ENCODE measurements at places on chromosomes 1 and 21.

DNA sequence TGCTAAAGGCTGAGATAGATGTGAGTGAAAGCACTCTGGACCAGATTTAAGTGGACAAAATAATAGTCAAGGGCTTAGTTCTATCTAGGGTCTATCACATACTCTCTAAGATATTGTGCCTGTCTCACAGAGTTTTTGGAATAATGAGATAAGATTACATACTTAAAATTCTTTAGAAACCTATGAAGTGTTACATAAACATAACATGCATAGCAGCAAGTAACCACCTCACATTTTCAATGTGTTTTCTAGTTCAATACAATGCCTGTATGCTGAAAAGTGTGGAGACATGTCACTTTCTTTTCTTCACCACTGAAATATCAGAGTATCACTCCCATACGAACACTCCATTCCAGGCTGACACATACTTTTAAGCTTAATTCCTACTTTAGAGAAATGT, 16.2 kb downstream of the SDCCAG8 start:
- DNase-seq: no peak

DNA sequence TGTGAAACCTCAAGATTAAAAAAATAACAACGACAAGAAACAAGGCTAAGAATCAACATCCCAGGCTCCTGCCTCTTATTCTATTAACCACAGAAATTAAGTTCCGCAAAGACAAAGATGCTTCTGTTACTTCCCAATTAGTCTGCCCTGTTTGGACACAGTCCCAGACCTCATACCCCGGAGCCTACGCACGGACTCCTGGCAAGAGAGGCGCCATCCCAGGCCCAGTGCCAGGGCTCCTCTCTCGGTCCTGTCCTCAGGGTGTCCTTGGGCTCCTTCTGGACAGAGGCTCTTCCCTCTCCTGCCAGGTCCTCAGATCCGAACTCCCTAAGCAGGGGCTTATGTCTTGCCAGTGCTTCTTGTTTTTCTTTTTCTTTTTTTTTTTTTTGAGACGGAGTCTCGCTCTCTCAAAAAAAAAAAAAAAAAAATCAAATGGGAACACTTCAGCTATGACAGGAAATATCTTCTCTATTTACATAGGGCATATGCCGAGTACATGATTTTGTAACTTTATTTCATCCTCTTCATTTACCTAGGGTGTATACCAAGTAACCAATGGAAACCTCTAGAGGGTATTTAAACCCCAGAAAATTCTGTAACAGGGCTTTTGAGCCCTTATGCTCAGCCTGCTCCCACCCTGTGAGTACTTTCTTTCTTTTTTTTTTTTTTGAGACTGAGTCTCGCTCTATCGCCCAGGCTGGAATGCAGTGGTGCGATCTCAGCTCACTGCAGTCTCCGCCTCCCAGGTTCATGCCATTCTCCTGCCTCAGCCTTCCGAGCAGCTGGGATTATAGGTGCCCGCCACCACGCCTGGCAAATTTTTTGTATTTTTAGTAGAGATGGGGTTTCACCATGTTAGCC, 11.7 kb upstream of the ENO1 start:
- DNase-seq: no peak

DNA sequence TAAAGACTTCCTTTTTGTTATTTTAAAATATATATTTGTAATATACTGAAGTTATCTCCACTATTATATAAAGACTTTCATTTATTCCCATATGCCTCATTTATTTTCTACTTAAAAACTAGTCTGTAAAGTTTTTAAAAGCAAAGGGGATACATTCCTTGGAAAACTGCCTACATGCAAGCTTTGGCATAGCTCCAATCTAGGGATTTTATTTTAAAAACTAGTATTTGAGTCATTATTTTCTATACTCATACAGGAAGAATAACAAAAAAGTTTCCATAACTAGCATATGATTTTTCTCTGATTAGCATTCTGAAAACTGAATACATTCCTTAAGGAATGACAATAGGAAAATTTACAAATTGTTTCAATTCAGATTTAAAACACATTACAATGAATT, 88.9 kb downstream of the COL24A1 start:
- peak; percentile 43 for DNase-seq

- no peak for DNase-seq
Observed at GRCh38 chr1:150596976-150597375, 17.6 kb upstream of the MCL1 start.

DNA sequence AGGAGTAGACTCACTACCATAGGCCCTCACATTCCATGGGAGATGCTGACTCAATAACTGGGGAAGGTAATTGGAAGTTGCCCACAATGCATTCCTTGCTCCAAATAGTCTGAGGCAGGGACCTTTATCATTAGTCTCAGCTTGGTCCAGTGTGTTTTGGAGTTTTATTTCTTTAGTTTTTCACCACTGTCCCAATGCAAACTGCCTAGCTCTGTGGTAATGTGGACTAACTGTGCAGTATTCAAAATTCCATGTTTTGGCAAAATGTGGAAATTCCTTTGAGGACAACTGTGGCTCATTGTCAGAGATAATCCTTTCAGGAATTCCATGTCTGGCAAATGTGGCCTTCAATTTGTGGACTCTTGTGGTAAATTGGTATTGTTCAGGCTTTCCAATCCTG, 78.1 kb upstream of the PAPPA2 start:
- no peak for DNase-seq

DNA sequence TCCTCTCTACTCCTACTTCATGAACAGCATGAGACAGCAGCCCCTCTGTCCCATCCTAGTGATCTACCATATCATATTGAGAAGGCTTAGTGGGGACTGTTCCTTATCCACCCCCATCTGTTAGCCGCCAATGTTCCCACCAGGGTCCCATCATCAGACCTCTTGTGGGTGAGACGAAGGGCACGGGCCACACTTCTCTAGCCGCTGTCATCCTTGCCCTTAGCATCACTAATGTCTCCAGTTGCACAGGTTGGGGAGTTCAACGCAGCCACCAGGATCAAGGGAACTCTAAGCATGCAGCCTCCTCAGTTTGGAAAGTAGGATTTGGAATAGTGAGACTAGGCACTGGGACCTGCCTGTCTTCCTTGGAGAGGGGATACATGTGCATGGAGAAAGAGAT, 20.1 kb downstream of the INKA2 start:
- no peak for DNase-seq

- DNase-seq: no peak
Observed at GRCh38 chr1:233340966-233341516, 13.5 kb downstream of the MAP3K21 start.

GRCh38 chr1:82703951-82704350, 903.2 kb downstream of the ADGRL2 start:
- DNase-seq: no peak

DNA sequence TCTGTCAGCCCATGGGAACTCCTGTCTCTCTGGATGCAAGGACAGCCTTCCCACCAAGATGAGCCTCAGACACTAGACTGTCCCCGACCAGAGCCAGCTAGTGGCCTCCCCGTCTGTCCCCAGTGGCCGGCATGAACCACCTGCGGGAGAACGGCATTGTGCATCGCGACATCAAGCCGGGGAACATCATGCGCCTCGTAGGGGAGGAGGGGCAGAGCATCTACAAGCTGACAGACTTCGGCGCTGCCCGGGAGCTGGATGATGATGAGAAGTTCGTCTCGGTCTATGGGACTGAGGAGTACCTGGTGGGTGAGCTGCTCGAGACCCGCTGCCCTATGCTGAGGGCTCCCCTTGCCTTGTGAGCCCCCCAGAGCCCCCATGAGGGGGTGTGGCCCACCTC, 5.8 kb downstream of the IKBKE start:
- DNase-seq: no peak

DNA sequence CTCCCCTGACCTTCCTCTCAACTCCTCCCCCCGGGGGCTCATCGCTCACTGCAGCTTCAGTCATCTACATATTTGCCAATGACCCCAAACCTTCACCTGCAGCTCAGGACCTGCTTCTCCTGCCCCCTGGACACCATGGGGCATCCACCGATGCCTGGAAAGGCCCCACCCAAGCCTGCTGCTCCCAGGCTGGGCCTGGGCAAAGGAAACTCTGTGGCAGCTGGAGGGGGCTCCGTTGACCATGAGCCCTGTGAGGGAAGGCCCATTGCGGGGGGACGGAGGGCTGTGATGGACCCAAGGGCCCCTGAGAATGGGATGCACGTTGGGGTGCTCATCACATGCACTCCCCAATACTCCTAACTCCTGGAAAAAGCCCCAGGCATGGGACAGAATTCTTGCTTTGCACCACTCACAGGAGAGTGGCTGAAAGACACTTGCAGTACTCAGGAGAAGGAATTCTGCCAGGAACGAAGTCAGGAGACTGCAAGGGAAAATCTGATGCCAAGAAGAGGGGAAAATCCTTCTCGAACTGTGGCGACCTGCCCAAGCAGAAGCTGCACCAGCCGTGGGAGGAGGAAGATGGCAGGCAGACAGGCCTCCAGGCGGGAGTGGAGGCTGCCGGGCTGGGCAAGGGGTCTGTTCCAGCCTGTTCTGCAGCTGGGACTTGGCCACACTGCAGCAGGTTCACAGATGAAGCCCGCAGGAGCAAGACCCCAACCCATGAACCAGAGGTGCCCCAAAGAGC, 18.4 kb downstream of the MATN1 start:
- no peak for DNase-seq

- no peak for DNase-seq
Observed at GRCh38 chr1:169904834-169905233, 11.1 kb upstream of the SCYL3 start.

GRCh38 chr1:155309423-155310021, 856 bp downstream of the FDPS start:
- DNase-seq: no peak

GRCh38 chr1:13823936-13824335, 123.9 kb downstream of the PRDM2 start:
- no peak for DNase-seq

GRCh38 chr1:165671526-165671925, 26.8 kb downstream of the ALDH9A1 start:
- DNase-seq: no peak
